Daoy (cell line): ENCODE measurements at places on chromosomes 4 and X. TPM values are rescaled to one million over a fixed set of nuclear protein-coding genes. Genes with fewer than 3 reads are reported as not detected.

MRPL1 gene
- total RNA-seq: 37.4 and 45.7 TPM in 2 replicates

SMIM10L2A gene
- 0.12 and 0.17 TPM in 2 replicates for total RNA-seq

PAGE5 gene
- total RNA-seq: 326 and 338 TPM in 2 replicates

VEGFD gene
- total RNA-seq: 1.1 TPM in 1 of 2 replicates, not detected in the other

TIGD2 gene
- 3.2 and 5.0 TPM in 2 replicates for total RNA-seq

TRIM60 gene
- not detected in 2 replicates for total RNA-seq

IL3RA gene
- total RNA-seq: not detected in 2 replicates

ITGB1BP2 gene
- 0.65 and 1.3 TPM in 2 replicates for total RNA-seq

MAEA gene
- total RNA-seq: 68.7 and 80.6 TPM in 2 replicates

SPATA18 gene
- not detected in 2 replicates for total RNA-seq

VGLL1 gene
- not detected in 2 replicates for total RNA-seq

HEPH gene
- 0.09 TPM in 1 of 2 replicates, not detected in the other for total RNA-seq

TNIP3 gene
- 0.06 and 1.6 TPM in 2 replicates for total RNA-seq

NAP1L2 gene
- 10.2 and 12.9 TPM in 2 replicates for total RNA-seq
